Hematopoietic multipotent progenitor cell treated with erythropoietin and hydrocortisone succinate and interleukin-3 and kit ligand, for 8 days (in vitro differentiated cells): ENCODE measurements at places on chromosomes 1 and 21.
A peak's percentile ranks its signal among the peaks of the same experiment; 100 is the strongest.

DNA sequence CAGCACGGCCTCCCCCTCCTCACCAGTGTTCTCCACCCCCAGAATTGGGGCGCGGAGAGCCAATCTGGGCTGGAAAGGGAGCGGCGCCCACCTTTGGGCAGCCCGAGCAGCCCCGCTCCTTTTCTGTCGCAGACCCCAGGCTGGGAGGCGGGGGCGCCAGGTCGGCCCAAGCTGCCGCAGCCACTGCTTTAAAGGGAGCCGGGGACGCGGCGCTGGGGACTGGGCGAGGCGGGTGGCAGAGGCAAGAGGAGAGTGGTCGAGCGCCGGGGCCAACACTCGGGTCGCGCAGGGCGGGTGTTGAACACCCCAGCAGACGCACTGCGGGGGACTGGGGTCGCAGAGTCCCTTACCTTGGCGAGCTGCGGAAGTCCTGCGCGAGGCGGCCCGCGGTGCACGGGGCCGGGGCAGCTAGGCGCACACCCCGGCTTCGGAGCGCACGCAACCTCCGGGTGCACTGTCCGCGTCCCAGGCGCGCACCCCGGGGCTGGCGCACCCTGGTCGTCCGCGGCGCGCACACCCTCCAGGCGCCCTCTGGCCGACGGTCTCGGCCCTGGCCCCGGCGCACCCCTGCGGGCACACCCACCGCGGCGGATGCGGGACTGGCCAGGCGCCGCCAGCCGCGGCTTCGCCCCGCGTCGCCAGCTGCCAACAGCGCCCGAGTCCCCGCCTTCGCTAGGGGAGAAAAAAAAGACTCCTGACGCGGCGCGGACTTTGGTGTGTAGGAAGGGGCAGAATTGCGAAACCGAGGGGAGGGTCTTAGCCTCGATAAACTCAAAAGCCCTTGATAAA is at the start of gene KANK4:
Gene KANK4 (minus strand): TSS at position 679 of the 789 bp plus-strand sequence. CDS start 37,870 bp downstream, outside the sequence.
- no peak for DNase-seq

GRCh38 chr1:1907098-1907736 is 7.8 kb upstream of the CALML6 start:
- no peak for DNase-seq

DNA sequence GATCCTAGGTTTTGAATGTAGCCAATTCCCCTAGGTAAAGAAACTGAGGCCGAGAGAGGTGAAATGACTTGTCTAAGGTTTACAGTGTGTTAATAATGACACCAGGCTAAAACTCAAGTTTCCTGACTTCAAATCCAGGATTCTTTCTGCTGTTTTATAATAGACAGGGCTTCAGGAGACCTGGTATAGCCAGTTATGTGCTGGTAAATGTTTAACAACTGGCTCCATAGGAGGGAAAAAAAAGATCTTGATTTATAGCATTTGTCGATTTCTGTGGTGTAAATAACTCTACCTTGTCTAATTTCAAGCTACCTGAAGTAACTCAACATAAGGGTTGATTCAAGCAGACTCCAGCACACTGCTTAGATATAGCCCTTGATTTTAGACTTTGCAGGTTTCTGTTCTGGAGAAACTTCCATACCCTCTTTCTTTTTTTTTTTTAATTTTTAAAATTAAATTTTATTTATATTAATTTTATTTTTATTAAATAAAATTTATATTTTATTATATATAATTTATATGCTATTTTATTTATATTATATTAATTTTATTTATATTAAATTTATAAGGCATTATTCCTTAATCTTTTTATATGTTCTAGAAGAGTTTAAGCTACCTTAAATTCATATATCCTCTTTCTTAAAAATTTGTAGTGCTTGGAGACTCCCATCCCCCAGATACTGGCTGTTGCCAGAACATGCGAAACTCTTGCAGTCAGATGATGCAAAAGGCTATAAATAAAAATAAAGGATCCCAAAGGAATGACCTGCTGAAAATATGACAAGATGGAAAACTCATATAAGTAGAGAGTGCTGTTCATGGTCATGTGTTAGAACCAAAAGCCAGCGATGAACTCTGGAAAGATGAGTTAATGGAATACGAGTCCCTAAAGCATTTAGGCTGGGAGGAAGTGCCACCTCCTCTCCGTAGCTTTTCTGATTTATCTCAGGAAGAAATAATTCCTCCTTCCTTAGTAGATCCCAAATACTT is 35.4 kb upstream of the SRSF10 start:
- DNase-seq, result no peak

DNA sequence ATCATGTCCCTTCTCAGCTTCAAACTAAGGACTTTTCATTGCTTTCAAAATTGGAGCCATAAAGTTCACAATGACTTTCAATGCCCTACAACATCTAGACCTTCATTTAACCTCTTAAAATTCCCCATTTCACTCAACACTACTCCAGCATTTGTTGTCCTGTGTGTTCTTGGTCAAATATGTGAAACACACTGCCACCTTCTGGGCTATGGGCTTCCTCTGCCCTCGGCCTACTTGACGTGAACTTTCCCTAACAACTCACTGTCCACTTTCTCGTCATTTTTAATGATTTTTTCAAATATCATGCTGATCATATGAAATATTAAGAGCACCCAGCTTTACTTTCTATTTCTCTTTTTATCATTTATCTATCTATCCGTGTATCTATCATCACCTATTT is 2018.4 kb downstream of the NCAM2 start:
- DNase-seq, result no peak

DNA sequence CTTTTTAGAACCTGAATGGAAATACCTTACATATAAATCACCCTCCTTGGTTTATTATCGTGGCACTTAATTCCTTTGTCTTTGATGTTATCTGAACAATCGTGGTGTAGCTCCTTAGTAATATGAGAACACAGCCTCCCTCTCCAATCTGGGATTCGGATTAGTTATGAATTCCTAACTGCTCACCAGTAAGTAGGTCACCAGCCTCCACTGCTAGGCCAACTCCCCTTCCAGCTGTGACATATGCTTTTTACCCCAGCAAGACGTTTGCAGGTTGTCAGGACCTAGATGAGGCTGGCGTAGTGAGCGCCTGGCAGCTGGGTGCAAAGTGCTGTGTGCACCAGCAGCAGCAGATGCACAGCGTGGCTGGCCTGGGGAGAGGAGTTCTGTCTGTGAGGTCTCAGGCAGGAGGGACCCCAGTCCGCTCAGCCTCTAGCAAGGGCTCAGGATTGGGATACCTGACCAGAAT is 38.2 kb downstream of the NTPCR start:
- no peak for DNase-seq

- DNase-seq, result no peak
Observed at GRCh38 chr1:51214615-51215131, 21.4 kb upstream of the RNF11 start.

DNA sequence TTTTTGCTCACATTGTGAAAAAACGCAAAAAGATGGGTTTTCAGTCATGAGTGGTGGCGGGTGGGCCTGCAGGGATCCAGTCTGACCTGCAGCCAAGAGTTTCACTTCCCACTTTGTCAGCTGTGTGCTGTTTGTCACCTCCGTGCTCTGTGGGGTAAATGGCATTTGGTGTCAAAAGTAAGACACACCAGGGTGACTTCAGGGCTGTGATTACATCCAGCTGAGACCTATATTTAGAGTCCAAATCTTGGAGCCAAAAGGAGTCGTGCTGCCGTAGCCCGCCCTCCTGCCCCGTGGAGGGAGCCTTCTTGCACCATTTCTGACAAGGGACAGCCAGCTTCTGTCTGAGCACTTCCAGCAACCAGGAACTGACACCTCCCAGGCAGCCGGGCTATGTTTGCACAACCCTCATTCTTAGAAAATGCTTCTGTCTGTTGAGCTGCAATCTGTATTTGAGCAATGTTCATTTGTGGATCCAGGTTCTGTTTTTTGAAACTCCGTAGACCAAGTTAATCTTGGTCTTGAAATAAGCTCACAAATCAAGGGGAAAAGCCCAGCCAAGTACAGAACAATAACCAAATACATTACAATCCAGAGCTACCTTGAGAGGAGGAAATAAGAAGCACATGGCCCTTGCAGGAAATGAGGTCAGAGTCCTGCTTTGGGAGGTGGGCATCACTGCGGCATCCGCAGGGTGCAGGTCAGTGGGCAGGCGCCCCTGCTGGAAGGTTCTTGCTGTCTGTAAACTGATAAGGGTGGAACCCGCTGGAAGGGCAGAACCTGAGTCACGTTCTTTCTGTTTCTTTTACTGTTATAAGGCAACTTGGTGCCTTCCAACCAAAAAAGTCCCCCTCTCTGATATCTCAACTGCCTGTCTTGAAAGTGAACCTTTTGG is 14.4 kb downstream of the ABCG1 start:
- peak; percentile 67 for DNase-seq

DNA sequence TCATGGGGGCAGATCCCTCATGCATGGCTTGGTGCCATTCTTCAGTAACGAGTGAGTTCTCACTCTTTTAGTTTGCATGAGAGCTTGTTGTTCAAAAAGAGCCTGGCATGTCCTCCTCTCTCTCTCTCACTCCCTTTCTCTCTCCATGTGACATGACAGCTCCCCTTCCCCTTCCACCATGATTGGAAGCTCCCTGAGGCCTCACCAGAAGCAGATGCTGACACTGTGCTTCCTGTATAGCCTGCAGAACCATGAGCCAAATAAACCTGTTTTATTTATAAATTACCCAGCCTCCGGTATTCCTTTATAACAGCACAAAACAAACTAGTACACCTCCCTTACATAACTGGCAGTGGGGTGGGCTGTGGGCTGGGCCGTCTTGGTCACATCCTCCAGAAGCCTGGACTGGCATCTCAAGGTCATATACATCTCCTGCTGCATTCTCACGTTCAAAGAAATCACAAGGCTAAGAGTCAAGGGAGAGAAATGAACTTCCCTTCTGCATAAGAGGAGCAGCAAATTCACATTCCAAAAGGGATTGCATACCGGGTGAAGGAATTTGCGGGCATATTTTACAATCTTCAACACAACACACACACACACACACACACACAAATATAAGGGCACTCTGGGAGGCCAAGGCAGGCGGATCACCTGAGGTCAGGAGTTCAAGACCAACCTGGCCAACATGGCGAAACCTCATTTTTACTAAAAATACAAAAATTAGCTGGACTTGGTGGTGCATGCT is 2.3 kb upstream of the CCSAP start:
- no peak for DNase-seq

GRCh38 chr1:49213301-49213700 is 436.6 kb upstream of the BEND5 start:
- no peak for DNase-seq

DNA sequence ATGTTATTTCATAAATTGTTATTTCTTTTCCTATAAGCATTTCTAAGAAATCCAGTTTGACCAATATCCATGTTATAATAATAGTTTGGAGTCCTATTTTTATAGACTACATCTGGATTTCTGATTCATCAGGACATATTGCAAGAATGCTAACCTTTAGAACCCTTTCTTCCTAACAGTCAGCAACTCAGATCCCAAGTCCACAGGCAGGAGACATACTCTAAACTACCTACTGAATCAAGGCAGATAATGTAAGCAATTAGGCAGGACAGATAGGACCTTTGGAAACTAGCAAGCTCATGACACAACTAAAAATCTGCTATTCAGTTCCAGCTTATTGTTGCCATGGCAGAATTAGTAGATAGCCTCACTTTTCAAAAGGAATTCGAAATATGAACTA is 104.1 kb downstream of the DENND1B start:
- DNase-seq, result no peak

- no peak for DNase-seq
Observed at GRCh38 chr1:43484367-43484766, 30.6 kb upstream of the HYI start.

DNA sequence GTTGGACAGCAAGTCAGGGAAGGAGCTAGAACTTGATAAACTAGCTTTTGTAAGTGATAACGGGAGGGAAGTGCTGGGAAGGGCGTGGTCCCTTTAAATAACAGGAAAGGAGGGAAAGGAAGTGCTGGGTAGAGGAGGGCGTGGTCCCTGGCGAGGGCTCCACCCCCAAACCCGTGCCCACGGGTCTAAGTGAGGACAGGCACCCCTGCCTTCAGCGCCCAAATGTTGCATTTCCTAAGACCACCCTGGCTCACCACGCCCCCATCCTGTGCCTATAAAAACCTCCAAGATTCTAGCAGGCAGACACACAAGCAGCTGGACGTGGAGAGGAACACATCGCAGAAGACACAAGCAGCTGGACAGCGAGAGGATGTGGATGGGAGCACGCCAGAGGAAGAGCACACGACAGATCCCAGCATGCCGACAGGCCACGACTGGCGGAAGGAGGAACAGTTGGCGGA is 58.5 kb downstream of the PALMD start:
- peak; percentile 80 for DNase-seq

DNA sequence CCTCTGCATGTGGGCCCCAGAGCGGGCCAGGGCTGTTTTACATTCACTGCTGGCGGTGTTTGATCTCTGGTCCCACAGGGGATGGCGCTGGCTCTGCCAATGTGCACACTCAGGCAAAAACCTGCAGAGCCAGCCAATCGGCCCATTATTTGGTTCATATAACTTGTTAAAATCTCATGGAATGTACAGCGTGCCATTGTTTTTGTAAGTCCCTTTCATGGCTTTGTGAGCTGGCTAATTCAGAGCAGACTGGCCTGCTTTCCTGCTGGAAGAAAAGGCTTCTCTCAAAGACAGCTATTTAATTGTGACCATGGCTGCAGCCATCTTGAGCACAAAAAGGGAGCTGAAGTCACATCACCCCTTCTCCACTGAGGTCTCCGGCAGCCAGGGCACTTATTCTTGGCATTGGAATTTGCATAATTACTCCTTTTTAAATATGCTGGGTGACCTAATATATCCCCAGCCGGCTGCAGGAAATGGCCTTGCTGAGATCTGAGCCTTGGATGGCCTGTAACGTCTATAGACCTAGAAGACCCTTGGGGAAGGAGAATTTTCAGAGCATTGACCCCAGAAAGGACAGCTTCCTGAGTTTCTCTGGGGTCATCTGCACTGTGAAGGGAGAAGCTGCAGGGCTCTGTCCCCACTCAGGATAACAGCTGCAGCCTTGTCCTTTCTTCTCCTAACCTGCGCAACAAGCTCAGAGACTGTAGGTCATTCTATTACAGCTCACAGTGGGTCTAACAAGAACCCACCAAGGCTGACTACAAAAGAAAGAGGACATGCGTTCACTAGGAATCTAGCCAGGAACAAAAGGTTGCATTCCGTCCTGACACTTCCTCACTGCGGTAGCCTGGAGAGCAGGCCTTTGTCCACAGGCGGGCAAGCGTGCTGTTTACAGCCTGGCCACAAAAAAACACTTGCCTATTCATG is 45.8 kb downstream of the BCAR3 start:
- no peak for DNase-seq

- DNase-seq, result no peak
Observed at GRCh38 chr1:89739013-89739843, 81.6 kb upstream of the LRRC8D start.

GRCh38 chr1:72851597-72851996 is 569.3 kb upstream of the NEGR1 start:
- no peak for DNase-seq

GRCh38 chr1:204882479-204882878 is 11.8 kb downstream of the NFASC start:
- DNase-seq, result no peak

GRCh38 chr1:171188388-171189266 is 3.5 kb downstream of the FMO2 start:
- DNase-seq, result peak; percentile 62

- no peak for DNase-seq
Observed at GRCh38 chr1:150259217-150259616, 1.6 kb downstream of the CA14 start.
